Stimulated activated CD4-positive, alpha-beta T cell treated with anti-CD3 and anti-CD28 coated beads, TNF-alpha, amount 100 ng/mL, for 1 hour (primary cell): ENCODE measurements at places on chromosomes 4 and X.

GRCh38 chrX:68238568-68238967, 194.7 kb downstream of the OPHN1 start:
- DNase-seq, result no peak

DNA sequence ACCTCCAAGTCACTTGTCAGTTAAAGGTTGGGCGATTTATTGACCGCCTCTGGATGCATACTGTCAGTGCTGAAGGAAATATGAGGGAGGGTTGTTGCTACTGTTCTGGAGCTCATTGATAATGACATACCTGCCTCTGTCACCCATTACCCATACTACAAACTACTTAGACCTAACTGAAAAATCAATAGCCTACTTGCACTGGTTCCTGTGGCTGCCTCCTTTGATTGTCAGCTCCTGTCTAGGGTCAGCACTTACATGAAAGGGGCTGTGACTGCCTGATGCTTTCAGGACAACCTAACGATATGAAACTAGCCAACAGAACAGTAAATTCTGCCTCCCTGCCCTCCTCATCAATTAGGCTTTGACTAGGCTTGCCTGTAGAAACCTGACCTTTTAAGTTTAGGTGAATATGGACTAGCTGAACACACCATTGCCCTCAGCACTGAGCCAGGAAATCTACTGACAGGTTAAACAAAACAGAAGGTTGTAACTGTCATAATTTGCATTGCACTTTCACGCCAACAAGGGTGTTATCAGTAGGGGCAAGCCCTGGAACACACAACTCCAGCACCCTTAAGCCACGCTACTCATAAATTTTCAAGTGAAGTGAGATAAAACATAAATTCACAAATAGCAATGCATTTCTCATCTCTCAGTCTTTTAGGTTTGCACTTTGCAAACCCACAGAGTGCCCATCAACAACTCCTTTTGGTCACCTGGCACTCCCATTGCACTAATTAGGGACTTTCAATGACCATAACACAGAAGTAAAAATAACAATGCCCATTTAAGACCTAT, 9.0 kb upstream of the MAB21L2 start:
- no peak for DNase-seq

DNA sequence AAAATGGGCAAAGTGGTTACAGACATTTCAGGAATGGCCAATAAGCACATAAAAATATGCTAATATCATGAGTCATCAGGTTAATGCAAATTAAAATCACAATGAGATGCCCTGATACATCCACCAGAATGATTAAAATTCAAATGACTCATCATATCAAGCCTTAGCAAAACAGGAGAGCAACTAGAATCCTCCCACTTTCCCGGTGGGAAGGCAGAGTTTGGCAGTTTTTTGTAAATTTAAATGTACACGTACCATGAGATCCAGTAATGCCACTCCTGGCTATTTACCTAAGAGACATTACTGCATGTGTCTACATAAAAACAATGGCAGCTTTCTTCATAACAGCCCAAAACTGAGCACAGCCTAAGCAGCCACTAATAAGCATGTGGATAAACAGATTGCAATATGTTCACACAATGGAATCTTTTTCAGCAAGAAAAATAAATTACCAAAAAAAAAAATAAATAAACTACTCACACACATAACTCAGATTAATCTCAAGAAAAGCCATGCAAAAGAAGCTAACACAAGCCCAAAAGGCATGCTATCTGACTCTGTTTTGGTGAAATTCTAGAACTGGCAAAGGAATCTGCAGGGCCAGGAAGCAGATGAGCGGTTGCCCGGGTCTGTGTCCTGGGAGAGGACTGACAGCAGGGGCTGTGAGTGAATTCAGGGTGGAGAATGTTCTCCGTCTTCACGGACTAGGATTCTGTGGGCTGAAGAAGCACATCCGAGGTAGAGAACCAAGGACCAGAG, 48.8 kb downstream of the AFAP1 start:
- no peak for DNase-seq

DNA sequence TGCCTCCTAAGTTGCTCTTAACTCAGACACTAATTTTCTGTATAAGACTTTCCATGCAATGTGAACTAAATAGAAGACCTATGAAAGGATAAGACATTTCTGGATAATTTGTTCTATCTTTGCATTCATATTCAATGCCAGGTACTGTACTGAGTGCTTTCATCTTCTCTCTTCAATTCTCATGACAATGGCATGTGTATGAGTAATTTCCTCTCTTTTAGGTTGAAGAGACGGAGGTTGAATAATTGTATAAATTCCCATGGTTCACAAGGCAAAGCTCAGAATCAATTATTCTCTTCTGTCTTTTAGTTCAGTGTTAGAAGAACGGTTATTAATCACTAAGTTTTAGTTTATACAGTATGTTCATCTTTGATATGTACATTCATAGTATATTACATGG, 29.3 kb upstream of the CFAP299 start:
- DNase-seq, result no peak

- DNase-seq, result no peak
These were observed 145.6 kb upstream of the SCML1 start for GRCh38 chrX:17591741-17592110.

DNA sequence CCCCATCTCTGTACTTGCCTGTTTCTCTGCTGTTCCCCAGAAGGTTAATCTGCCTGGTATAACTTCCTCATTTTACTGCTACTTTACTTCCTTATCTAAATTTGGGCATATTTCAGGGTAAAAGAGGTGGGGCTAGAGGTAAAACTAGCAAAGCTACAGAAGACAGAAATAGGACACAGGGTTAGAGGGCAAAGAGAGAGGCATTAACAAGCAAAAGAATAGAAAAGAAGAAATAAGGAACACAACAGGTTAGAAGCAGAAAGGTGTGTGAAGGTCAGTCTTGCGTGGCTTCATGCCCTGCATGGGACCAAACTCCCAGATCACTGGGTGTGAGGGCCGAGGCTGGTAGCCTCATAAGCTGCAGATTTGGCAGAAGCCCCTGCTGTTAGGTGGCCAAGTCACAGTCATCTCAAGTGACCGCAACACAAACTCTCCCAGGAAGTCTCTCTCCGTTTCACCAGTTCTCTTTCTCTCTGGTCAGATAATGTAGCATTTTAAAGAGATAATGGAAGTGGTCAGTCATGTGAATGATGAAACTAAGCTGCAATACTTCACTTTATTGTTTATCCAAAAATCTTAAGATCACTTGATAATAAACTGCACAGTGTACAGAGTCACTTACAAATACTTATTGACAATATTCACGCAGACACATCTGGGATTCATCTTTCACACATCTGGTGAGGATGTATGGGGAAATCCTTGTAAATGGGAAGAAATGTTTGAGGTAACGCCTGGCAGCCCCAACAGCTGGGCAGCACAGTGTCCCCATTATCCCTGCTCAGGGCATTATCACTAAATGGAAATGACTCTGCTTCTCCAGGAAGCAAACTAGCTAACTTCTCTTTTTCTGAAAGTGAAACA, 16.4 kb downstream of the TMEM154 start:
- DNase-seq, result no peak

DNA sequence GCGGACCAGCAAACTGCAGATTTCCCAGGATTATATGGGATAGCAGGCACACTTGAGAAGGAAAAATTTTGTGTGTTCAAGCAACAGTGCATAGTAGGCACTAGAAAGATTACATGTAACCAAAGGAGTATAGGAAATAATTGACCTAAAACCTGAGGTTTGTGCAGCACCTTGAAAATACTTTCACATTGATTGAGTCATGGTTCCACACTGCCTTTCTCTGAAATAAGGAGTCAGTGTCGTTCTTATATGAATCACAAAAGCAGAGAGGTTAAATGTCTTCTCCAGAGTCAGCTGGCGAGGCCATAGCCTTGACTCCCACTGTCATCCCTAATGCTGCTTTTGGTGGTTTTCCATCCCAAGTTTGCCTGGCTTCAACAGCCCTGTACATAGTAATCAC, 138.9 kb downstream of the SOWAHB start:
- DNase-seq, result no peak

DNA sequence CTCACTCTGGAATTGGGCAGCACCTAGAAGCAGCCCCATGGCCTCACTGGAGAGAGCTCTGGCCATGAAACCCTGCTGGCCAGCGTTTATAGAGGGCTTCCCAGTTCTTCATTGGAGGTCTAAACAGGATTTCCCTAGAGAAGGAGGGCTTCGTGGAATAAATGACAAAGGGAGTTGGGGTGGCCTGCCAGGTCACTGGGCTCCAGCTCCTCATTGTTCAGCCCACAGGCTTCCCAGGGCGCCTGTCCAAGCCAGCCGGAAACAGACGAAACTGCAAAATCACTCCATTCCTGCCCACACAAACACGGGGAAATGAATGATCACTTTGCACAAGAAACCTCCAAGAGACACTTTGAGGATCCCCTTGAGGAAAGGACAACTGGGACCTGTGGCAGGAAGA, 189.7 kb downstream of the TSPAN5 start:
- no peak for DNase-seq
